Retinal pigment epithelial cell (primary cell): ENCODE measurements at places on chromosomes 2 and 18.

DNA sequence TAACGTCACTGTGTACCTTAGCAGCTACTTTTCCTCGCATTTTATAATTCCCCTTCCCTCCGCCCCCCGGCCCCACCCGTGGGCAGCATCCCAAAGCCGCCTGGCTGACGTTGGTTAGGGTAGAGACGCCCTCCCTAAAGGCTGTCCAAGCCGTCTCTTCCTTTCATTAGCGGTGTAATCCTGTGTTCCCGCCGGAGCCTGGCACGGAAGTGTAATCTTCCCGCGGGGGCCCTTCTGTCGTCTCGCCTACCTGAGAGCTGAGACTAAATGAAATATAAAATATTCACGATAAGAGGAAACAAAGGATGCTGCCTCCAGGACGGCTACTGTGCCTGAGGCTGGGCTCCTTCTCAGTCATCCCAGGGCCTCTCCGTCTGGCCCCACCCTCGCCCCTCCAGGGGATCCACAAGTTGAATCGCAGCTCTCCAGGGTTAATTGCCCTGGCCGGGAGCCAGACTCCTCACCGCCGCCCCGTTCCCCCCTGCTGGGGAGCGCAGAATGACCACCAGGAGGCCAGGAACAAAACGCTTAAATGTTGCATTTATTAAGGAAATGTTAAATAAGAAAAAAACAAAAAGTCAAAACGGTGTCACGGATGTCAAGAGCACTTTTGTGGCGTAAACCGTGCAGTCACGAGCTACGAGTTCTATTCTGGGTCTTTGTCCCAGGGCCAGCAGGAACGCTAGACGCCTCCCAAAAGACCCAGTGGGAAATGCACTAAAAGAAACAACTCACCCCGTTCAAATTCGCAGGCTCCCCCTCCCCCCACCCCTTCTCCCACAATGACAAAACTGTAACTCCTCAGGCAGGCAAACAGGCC is 1.5 kb downstream of the RPRM start:
- DNase-seq: peak; percentile 56

GRCh38 chr2:148521181-148521580 is 123.4 kb upstream of the EPC2 start:
- DNase-seq: no peak

- no peak for DNase-seq
Measured at GRCh38 chr2:146621656-146622055, 1223.2 kb upstream of the ACVR2A start.

DNA sequence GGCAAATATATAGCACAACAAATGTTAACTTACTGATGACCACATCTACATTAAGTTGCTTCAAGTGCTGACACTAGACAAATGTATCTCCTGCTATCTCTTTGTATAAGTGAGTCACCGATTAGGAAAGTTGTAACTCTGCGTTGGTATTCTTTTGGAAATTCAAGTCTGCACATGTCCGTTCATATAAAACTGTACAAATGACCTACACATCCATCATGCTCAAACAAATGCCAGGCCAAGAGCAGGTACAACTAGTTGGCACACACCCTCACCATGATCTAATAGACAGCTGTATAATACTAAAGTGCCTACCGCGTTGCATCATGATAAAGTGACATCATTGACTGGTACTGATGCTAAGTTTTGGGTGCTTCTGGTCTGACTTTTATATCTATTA is 141.1 kb downstream of the RBMS1 start:
- no peak for DNase-seq

- no peak for DNase-seq
Measured at GRCh38 chr2:38109732-38110181, 33.8 kb upstream of the CYP1B1 start.

GRCh38 chr2:239824046-239824694 is 201.0 kb downstream of the NDUFA10 start:
- no peak for DNase-seq

DNA sequence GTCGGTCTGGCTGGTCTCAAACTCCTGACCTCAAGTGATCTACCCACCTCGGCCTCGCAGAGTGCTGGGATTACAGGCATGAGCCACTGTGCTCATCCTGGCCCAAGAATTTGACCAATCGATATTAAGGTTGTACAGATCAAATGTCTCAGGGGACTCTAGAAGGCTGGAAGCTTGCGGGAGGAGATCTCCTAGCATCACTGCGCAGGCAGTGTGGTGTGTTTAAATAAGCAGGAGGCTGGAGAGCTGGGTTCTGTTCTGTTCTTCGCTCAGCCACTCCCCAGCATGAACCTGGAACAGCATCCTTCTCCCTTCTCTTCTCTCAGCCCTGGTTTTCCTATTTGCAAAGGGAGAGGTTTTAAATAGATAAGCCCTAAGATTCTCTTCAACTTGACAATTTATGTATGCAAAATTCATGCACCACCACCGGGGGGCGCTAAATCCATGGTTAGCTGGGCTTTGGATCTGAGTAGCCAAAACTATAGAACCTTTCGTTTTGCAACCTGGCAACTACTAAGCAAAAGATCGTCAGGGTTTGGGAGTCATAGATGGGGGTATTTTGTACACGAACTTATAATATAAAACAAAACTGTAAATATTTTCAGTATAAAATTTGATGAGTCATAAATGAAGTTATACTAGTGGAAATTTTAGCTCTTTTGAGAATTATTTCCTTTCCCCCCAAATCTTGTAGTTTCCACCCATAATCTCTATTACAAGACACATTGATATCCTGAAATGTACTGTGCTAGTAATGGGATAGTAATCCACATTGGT is 60.6 kb downstream of the SLC16A14 start:
- DNase-seq: peak; percentile 14

GRCh38 chr2:180828756-180829155 is 151.6 kb upstream of the UBE2E3 start:
- no peak for DNase-seq

DNA sequence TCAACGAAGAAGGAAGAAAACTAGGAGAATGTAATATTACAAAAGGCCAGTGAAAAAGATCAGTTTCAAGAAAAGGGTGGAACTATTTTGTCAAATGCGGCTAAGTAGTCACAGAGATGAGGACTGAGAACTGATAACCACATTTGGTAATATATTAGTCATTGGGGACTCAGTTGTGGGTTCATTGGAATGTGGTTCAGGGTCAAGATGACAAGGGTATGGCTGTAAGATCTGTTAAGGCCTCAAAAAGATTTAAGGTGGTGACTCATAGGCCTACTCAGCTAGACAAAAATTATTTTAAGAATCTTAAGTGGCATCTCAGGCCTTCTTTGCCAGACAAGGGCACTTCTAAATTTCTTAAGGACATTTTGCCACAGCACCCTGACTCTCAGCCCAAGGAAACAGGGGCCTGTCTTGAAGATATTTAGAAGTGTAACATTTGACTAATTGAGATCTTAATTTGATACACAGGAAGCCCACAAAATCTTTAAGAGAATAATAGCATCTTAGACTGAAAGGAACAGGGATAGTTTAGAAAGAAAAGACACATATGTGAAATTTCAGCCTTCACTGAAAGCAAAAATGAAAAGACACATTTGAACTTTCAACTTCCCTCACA is 81.3 kb downstream of the STRADB start:
- peak; percentile 11 for DNase-seq

DNA sequence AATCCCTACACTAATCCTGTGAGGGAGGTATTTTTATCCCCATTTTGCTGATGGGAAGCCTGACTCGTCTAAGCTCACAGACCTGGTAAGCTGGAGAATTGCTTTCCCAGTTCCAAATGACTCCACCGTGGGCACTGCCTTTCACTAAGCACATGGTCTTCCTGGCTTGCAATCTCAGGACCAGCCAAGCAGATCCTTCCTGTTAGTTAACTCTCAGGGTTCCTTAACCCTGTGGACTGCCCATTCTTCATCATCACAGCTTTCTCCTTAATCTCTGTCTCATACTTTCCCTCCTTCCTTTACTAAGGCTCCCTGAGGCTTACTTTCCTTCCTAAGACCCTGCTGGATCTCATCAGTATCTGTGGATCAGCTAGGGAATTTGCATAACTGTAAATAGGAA is 122.2 kb upstream of the ZEB2 start:
- no peak for DNase-seq

DNA sequence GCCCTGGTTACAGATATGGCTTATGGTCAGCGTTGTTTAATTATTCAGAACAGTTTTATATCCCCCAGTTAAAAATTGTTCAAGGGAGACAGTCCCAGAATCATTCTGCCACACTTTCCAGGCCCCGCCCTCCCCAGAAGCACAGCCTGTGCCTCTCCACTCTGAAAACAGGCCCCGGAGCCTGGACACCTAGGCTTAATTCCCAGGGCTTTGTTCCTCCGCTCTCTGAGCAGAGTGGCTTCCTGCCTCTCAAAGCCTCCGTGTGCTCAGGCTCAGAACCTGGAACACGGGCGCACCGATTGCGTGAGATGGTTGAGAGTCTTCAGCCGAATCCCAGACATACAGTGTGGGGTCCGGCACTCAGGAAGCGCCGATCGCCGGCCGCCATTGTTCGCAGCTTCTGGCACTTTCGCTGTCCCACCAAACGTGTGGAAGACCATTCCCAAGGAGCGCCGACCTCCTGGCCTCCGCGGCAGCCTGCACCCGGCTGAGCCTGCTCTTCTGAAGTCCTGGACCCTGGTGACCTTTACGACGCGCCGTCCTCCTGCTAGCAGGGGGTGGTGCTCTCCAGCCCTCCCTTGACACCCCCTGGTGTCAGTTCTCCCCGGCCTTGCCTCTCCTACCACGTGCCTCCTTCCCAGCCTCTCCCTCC is 45.6 kb downstream of the TWIST2 start:
- no peak for DNase-seq

GRCh38 chr2:173307293-173307692 is 47.4 kb upstream of the CDCA7 start:
- no peak for DNase-seq
